ENCODE measurements at places on chromosomes 4 and X.

- no peak for DNase-seq
Observed at GRCh38 chr4:72805284-72805683, 236.3 kb upstream of the ADAMTS3 start.

GRCh38 chr4:74475091-74475800 is 30.3 kb downstream of the AREG start:
- DNase-seq, result no peak

GRCh38 chr4:138269175-138269574 is 27.0 kb upstream of the SLC7A11 start:
- DNase-seq, result no peak

DNA sequence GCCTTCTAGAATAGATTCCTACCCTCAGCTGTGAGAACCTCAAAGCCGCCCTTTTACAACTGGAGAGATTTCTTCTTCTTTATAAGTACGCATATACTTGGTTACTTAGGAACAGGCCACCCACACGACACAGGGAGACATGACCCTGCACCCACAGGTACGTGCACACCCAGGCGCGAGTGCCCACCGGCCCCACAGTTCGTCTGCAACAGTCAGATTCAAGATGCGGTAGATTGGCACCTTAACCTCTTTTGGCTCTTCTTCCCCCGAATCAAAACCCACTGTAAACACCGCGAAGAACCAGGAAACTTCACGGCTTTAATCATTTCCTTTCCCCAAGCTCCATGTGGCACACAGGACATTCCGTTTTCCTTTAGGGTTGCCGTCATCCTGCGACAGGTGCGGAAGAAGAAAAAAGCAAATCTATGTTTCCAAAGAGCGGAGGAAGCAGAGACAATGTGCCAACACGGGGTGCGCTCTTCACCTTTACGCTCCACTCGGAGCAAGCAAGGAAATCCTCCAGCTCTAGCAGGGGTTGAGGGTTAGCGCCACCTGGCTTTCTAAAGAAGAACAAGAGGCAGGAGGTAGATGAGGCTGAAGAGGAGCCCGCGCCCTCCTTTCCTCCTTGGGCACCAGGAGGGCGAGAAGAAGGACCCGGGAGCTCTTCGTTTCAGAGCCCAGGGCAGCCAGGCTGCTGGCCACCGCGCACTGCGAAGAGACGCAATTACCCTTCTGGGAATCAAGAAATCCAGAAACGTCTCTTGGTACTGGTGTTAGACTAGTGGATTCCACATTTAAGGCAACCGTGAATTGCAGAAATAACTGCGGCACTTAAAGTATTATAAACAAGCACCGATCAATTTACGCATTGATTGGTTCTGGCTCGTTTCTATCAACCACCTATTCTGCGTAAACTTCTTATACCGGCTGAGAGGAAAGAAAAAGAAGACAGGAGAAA is 35.7 kb downstream of the HAND2 start:
- DNase-seq, result no peak

GRCh38 chr4:108729731-108730130 is 33.1 kb downstream of the ETNPPL start:
- no peak for DNase-seq

GRCh38 chrX:16771483-16772398 is 14.5 kb upstream of the TXLNG start:
- DNase-seq, result no peak

DNA sequence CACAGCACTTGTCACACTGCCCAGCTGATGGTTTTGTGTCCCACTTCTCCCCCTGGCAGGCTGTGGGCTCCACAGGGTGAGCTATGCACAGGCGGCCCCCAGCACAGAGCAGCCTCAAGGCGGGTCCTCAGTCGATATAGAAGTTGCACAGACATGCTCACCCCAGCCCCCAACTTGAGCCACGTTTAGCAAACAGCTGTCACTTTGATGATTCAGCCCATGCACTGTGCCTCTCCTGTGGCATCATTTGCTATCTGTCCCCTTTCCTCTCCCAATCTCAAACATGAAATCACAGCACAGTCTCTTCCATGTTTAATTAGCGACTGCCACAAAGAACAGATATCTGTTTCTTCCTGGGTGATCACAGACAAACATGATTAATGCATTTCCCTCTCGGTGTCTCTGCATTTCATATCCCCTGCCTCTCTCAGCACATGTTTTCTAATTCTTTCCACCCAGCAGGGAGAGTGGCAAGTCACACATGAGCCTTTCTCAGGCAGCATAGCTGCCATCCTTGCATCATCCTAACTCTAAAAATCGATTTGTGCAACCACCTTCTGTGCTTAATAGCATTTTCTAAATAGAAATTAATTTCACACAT is 204.9 kb downstream of the EVC2 start:
- no peak for DNase-seq

- DNase-seq, result no peak
Observed at GRCh38 chrX:16484338-16484737, 165.6 kb upstream of the S100G start.

DNA sequence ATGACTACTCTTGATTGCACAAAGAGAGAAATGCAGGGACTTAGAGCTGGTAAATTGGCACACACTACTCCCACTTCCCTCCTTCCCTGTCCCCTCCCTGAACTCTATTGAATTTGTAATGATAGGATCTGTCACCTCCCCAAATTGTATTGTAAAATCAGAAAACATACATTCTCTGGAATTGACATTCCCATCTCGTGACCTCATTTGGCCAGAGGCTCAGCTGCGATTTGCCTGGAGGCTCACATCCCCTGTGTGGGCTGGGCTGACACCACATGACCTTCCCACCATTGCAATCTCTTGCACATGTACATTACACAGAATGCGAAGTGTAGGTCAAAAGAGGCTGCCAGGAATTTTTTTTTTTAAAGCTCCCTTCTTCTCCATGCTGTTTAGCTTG is 172.1 kb downstream of the MID1IP1 start:
- DNase-seq, result no peak

DNA sequence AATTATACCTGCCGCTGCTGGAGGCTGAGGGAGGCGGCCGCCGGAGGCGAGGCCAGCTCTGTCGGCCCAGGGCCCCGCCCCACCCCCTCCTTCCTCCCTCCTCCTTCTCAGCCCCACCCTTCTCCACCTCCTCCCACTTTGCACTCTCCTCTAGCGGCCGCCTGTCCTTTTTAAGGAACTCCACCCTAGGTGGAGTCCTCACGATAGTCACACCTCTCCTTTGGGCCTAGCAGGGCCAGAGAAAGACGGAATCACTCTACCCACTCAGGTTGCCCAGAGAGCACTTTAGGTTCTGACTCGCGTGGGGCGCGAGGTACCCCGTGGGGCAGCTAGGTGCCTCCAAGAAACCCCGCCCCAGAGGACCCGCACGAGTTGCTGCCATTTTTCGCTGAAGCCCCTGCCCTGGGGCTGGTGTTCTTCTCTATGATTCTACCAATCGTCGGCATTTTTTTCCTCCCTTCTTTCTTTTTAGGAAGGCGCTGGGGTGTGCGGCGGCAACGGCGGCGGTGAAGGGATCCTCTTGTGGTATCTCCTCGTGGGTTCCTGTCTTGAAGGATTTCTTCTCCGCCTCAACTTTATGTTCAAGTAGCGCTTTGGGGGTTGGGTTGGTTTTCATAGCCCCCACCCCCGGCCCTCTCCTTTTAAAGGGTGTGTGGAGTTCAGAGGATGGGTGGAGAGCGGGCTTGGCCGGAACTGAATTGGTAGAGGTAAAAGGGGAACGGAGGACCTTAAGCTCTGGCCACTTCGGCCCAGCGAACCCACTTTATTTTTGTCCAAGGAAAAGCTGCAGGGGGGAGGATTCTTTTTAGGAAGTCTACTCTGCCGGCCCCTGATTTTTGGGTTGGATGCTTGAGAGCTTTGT is at the start of gene KLF8:
Gene KLF8, plus strand, starts transcription at position 136 of the 862 bp plus-strand sequence. CDS start 979 bp downstream, outside the sequence.
- peak; percentile 35 for DNase-seq

- no peak for DNase-seq
Observed at GRCh38 chr4:32037399-32037798, 1317.2 kb downstream of the PCDH7 start.

GRCh38 chr4:141486375-141486997 is 149.9 kb upstream of the IL15 start:
- DNase-seq, result no peak

DNA sequence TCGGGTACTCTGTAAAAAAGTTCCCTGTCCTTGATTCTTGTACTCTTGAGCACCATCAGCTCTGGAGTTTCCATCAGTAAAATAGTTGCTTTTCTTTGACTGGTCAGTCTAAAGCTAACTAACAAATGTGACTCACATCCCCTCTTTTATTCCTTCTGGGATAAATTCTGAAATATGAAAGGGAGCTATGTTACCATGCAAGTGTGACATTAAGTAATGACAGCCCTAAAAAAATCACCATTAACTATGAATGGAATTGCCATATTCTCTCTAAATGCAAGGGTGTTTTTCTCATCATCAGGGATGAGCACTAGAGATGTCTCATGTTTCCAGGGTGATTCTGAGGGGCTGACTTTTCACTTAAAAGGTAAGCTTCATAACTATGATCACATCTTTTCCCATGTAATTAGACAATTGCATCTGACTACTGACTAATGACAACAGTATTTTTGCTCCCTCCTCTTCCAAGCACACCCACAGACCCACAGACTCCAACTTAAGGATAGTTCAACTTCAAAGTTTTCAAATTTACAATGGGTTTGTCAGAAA is 26.9 kb upstream of the RASGEF1B start:
- no peak for DNase-seq

Measured in activated CD4-positive, CD25-positive, alpha-beta regulatory T cell treated with anti-CD3 and anti-CD28 coated beads, Interleukin-2, amount 50 U/mL, for 72 hours (primary cell).